ENCODE measurements at places on chromosomes 1 and 21.

GRCh38 chr1:247386217-247386616 lies 29.8 kb upstream of the NLRP3 start:
- DNase-seq = no peak

GRCh38 chr21:38241029-38241740 lies 15.6 kb upstream of the KCNJ15 start:
- no peak for DNase-seq

GRCh38 chr1:183284086-183284485 lies 98.0 kb downstream of the LAMC2 start:
- no peak for DNase-seq

DNA sequence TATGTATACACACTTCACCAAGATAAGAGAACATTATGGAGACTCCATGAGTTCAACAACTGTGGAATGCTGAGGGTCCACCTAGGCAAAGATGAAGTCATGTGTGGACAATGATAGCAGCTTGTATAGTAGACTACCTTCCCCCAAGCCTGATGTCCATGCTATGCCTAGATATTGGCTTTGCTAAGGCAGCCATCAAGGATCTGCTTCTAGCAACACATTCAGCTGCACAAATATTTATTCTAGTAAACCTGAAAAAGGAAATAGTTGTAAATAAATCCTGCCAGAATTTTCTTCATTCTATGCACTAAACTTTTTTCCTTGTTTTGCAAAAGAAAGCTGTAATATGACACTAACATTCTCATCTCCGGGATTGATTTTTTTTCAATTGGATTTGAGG lies 7.0 kb upstream of the LPAR3 start:
- no peak for DNase-seq

GRCh38 chr1:24528744-24529143 lies 26.1 kb downstream of the RCAN3 start:
- DNase-seq = no peak
